ENCODE measurements at places on chromosomes 6 and 20.

DNA sequence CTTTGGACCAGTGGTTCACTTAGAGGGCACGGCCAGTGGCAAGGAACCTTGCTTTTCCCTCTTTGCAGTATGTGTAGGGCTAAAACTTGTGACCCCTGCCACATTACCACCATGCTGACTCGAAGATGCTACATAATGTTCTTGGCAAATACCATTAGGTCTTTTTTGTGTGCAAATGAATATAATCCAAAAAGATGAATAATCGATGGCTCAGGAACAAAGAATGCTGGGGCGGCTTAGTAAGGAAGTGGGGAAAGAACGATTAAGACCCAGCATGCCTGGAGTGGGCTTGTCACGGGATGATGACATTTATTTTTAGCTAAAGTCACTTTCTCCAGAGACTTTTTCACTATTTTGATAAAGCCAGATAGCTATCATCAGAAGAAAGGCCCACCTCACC is 23.1 kb downstream of the CMTR1 start:
- H3K27ac ChIP-seq = no peak overlapping the region
- H3K27me3 ChIP-seq = no peaks in the 10 kb centered on the region
- peaks cover 42% of the 10 kb centered on the region for H3K36me3 ChIP-seq
- H3K4me1 ChIP-seq = no peaks in the 10 kb centered on the region

- no peaks in the 10 kb centered on the region for H3K27me3 ChIP-seq
- H3K4me1 ChIP-seq = no peaks in the 10 kb centered on the region
- H3K36me3 ChIP-seq = no peaks in the 10 kb centered on the region
- no peak for DNase-seq
Measured at GRCh38 chr6:167094436-167094819, 28.5 kb upstream of the CCR6 start.

GRCh38 chr20:44181611-44182010 is 5.4 kb downstream of the JPH2 start:
- no peak for DNase-seq
- H3K27ac ChIP-seq = peak overlapping the region; percentile 95
- H3K4me3 ChIP-seq = peak overlapping the region; percentile 88

DNA sequence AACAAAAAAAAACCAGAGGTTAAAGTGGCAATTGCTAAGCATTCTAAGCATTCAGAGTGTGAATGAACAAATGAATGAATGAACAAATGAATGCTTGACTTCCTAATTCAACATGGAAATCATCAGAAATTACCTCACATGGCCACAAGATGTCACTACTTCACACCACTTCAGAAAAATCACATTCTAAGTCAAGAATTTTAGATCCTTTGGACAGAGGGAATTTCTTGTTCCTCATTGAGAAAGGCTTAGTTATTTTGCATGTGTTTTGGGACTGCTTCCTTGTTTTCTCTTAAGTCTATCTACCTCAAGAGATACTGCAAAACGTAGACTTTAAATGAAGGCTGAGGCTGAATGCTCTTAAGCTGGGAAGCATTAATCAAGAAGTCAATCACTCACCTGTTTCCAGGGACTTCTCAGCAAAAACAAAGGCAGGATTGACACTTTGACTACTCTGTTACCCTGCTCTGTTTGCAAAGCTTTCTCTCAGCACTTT is 120.2 kb downstream of the MBOAT1 start:
- no peak for DNase-seq
- H3K27ac ChIP-seq = no peak overlapping the region
- H3K4me3 ChIP-seq = no peak overlapping the region
- no peaks in the 10 kb centered on the region for H3K27me3 ChIP-seq
- no peaks in the 10 kb centered on the region for H3K4me1 ChIP-seq

- H3K27ac ChIP-seq = no peak overlapping the region
- no peaks in the 10 kb centered on the region for H3K36me3 ChIP-seq
- no peaks in the 10 kb centered on the region for H3K27me3 ChIP-seq
- H3K4me1 ChIP-seq = no peaks in the 10 kb centered on the region
- DNase-seq = peak; percentile 66
Measured at GRCh38 chr6:134882426-134883038, 67.4 kb downstream of the ALDH8A1 start.

DNA sequence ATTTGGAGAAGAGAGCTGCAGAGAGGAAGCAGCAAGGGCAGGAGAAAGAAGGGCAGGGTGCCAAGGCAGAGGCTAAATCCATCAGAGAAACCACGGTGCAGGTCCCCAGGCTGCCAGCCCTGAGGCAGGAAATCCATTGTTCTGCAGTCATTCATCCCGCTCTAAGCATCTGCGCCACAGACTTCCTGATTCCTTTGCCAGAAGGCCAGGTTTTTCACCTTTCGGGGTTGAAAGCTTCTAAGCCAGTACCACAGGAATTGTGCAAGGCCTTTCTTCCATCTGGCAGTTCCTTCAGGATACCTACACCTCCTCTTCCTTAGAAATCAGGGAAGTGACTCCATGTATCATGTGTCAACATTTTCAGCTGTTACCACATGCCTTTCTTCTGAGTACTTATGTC is 45.6 kb downstream of the ADGRF5 start:
- no peaks in the 10 kb centered on the region for H3K36me3 ChIP-seq
- no peak for DNase-seq
- no peaks in the 10 kb centered on the region for H3K4me1 ChIP-seq
- H3K27ac ChIP-seq = no peak overlapping the region
- no peak overlapping the region for H3K4me3 ChIP-seq
- no peaks in the 10 kb centered on the region for H3K27me3 ChIP-seq

- no peak overlapping the region for H3K27ac ChIP-seq
- no peaks in the 10 kb centered on the region for H3K4me1 ChIP-seq
- DNase-seq = no peak
- no peaks in the 10 kb centered on the region for H3K36me3 ChIP-seq
- no peaks in the 10 kb centered on the region for H3K27me3 ChIP-seq
Measured at GRCh38 chr6:14981960-14982359, 263.9 kb upstream of the JARID2 start.

DNA sequence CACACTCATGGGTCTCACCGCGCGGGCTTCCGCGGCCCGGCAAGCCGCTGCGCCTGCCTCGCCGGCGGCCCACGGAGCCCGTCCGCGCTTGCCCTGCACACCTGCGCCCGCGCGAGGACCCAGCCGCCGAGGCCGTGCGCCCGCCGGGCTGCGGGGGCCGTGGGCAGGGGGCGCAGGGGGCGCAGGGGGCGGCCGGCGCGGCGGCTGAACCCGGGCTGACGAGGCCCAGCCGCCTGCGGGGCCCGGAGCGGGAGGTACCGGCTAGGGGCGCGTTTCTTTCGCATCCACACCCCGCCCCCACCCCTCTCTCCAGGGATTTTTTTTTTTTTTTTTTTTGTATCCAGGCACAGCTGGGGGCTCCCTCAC is 43.8 kb upstream of the OSTM1 start:
- H3K27ac ChIP-seq = no peak overlapping the region
- H3K36me3 ChIP-seq = no peaks in the 10 kb centered on the region
- peaks cover 56% of the 10 kb centered on the region for H3K4me1 ChIP-seq
- H3K4me3 ChIP-seq = peak overlapping the region; percentile 54
